NCI-H1436 treated with DMSO at 0.1 percent for 48 hours (cell line): ENCODE measurements at places on chromosomes 11 and 22.

DNA sequence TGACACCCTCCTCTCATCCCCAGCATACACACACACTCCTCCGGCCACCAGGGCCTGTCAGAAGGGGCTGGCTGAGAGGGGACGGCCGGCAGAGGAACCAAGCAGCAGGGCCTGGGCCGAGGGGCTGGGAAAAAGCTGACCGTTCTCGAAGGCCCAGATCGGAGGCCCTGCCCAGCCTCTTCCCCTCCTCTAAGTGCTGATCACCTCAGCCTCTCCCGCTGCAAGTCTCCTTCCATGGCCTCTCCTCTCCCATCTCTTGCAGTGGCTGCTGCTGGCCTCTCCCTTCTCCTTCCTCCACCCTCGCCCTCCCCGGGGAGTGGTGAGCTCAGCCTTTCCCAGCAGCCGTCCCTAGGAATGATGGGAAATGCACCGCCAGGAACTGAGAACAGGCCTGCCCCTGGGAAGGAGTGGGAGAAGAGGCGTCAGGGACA is 39.6 kb downstream of the ARRB1 start:
- DNase-seq: no peak

DNA sequence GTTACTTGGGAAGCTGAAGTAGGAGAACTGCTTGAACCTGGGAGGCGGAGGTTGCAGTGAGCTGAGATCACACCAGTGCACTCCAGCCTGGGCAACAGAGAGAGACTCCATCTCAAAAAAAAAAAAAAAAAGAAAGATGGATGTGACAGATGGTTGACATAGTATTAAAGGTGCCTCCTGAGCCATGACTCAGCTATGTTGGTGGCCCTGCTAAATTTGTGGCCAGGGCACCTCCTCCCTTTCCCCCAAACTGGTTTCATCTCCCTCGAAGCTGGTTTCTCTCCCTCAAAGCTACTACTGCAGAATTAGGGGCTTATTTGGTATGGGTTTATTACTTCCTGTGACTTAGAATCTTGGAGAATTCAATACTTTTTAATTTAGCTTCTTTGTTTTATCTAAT is 31.5 kb downstream of the SDHD start:
- no peak for DNase-seq

DNA sequence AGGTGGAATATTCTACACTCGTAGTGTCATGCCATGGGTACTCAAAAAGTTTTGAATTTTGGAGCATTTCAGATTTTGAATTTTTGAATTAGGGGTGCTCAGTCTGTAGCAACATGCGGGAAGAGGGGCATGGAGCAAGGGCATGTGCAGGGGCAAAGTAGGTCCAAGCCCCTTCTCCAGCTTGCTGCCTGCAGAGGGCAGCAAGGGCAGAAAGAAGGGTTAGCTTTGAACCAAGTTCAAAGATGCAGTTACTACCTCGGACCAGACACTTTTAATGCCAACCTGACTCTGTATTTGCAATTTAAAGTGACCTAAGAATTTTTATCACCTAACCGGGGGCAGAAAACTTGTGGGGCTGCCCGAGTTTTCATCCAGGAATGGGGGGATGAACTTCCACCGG is 68.2 kb downstream of the CD82 start:
- no peak for DNase-seq

DNA sequence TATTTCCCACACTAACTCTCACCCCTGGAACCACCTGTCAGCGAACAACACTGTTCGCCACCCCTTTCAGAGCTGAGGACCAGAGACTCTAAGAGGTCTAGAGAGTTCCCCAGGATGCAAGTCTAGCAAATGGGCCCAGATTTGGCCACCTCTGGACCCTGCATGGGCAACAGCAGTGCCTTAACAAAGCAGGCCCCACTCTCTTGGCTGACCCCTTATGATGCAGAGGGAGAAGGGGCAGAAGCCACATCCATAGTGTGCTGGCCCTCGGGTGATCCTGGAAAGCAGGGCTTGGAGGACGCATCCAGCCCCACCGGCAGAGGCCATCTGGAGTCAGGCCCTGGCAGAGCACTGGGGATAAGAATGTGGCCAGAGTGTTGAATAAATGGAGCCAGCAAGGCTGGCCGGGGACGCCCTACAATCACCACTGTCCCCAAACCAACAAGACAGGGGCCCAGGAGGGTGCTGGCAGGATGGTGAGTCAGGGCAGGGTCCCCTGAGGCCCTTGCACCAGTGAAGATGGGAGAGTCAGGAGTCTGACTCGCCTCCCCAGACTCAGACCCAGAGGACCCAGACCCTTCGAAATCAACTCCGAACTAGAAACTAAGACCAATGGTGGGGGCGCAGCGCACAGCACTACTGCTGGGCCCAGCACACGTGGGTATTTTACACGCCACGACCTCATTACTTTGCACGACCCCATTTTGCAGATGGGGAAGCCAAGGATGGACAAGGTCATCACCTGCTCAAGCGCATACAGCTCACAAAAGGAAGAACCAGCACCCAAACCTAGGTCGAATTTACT is 6.5 kb downstream of the CSNK1E start:
- DNase-seq: no peak

DNA sequence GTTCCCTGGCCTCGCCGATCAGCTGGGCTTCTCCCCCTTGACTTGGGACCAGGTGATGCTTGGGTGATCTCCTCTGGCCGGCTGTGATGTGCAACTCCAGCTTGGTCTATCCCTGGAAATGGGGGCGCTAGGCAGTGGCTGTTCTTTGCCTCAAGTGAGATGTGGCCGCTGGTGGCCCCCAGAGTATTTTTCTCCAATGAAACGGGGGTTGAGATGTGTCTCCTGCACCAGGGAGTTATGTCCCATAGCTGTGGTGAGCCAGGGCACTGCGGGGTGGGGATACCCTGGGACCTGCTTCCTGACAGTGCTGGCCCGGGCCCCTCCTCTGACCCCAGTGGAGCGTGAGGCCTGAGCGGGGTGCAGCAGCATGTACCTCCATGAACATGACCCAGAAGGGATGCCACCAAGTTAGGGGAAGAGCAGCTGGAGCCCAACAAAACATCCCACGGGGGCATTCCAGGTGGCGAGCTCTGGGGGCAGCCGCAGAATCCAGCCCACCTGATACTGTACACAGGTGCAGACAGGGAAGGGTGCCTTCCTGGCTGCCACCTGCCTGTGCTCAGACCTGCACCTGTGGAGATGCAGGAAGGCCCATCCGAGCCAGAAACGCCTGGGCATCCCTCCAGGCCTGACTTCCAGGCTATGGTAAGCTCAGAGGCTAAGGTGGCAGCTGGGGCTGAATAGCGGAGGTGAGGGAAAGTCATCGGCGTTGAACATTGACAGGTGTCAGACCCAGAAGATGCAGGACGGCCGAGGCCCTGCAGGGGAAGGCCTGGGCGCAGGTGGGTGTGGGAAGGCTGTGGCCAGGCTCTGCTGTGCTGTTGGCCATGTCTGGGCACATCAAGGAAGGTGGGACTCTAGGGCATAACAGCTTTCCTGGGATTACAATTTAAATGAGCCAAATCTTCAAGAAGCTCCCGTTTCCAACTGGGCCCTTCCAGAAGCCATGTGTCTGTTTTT is 97.3 kb downstream of the CTTN start:
- DNase-seq: no peak

DNA sequence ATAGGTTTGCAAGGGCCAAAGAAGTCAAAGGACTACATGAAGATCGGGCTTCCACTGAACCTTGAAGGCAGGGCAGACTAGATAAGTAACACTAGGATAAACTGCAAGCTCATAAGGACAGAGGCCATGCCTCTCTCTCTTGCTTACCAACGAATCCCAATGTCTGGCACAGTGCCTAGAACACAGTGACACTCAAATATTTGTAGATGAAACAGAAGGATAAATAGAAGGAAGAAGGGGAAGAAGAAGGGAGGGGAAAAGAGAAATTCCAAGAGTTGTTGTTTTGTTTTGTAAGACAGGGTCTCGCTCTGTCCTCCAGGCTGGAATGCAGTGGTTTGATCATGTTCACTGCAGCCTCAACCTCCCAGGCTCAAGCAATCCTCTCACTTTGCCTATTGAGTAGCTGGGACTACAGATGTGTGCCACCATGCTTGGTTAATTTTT is 26.9 kb downstream of the SIK3 start:
- DNase-seq: no peak
